Activated naive CD8-positive, alpha-beta T cell treated with anti-CD3 and anti-CD28 coated beads for 36 hours (primary cell): ENCODE measurements at places on chromosomes 6 and 20. TPM values are rescaled to one million over a fixed set of nuclear protein-coding genes. Genes with fewer than 3 reads are reported as not detected.

GRCh38 chr6:141208101-141208500 is 924.6 kb upstream of the GJE1 start:
- DNase-seq = no peak

Gene RPRD1B
- total RNA-seq = 37.6 TPM

Gene TMC2
- not detected for total RNA-seq

DNA sequence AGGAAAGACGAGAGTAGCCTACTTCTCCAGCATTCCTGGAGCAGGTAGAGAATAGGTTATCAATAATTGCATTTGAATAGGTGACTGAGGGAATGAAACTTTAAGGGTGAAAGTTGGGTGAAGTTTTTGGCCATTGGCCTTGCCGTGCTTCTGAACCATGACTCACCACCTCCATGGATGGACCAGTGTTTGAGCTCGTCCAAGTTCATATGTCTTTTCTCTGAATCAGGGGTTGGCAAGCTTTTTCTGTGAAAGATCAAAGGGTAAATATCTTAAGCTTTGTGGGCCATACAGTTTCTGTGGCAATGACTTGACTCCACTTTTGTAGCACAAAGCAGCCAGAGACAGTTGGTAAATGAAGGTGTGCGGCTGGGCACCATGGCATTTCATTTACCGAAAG is 31.8 kb downstream of the SNRNP48 start:
- DNase-seq = no peak
